ENCODE measurements at places on chromosomes 11 and 22.

GRCh38 chr11:126698576-126698975, 302.0 kb downstream of the KIRREL3 start:
- no peak for DNase-seq

- DNase-seq: no peak
Observed at GRCh38 chr11:9664276-9665171, 647 bp downstream of the SWAP70 start.

DNA sequence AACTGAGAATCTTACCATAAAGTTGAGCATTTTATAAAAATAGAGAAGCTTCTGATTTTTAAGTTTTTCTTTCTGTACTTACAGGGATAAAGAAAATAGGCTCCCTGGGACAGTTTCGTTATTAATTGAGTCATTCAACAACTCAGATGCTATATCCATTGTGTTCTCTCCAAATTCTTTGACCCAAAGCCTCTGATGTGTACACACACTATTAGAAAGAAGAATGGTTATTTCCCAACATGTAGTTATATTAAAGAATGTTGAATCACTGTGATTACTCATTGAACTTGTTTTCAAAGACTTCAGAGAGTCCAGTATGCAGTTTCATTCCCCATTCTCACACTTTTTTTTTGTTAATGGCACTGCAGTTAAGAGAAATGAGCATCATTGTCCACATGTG, 734.3 kb upstream of the ARHGAP42 start:
- peak; percentile 14 for DNase-seq

DNA sequence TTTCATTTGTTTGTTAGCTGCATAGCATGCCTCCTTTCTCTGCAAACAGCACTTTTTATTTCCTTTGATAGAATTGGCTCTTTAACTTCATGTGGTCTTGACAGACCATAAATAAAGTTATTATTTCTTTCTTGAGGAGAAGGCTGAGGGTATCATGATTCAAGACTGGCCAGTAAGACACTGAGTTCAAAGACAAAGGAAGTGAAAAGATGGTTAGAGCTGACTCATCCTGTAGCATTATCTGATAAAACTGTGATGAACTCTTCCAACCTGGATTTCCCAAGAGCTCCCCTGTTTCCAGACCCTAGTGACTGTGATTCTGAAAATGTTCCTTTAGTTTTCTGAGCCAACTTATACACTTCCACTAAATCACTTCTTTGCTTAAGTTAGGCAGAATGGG, 179.3 kb upstream of the FAT3 start:
- no peak for DNase-seq

GRCh38 chr11:82631722-82632630, 101.7 kb downstream of the FAM181B start:
- DNase-seq: peak; percentile 22

DNA sequence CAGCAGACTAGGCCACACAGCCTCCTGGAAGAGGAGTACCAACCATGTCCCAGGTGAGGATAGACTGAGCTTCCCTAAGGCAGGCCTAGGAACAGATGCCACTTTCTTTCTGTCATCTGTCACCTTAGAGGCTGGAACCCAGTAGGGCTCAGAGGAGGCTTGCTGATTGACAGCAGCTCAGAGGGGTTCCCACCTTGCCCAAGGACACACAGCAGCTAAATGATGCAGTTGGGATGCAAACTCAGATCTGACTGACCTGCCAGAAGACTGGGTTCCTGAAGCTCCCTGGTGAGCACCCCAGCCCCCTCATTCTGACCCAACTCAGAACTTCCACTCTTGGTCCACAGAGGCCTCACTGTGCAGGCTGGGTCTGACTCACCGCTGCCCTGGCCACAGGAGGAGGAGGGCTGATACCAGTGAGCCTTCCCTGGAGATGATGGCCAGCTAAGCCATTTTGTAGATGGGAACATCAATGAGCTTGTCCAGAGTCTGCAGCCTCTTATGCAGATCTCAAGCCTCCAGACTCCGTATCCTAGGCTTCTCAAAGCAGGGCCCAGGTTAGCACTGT, 14.0 kb downstream of the CAPN5 start:
- DNase-seq: no peak

- DNase-seq: peak; percentile 3
Observed at GRCh38 chr11:7246179-7246578, 5.5 kb upstream of the SYT9 start.

- no peak for DNase-seq
Observed at GRCh38 chr11:119744577-119744976, 15.6 kb upstream of the NECTIN1 start.

GRCh38 chr22:24752088-24752623, 22.4 kb downstream of the PIWIL3 start:
- no peak for DNase-seq

DNA sequence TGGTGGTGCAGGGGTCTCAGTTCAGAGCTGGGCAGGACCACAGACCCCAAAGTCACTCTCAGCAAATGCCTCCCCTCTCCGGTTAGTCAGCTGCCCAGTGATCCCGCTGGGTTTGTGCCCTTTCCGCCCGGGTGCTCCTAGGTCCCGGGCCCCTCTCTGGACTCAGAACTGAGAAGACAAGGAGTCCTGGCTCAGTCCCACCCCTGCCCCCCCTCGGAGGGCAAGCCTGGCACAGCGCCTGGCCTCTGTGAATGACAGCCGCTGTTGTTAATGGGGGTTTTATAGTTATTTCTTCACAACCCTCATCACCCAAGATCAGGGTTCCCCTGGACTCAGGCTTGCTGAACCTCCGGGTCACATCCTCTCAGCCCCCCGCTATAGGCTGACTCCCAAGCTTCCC, 47.6 kb downstream of the ELFN2 start:
- no peak for DNase-seq

DNA sequence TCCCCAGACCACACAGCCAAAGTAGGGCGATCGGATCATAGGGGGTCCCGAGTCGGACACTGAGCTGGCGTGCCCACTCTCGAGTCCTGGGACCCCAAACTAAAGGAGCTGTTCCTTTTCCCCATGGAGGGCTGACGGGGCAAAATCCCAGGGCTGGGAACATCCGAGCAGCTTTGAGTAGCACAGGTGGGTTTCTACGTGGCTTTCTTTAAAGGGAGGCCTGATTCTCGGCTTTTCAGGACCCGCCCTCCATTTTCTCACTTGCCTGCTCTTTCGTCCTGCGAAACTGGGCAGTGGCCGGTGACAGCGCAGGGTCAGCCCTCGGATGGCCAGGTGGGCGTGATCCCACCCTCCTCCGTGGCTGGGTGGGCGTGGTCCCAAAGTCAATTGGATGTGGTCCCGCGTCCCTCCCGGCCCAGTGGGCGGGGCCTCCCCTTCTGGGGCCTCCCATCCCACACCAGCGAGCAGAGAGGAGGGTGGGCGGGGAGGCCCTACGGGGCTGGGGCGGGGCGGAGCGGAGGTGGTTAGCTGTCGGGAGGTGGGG, 17.5 kb upstream of the TXNRD2 start:
- no peak for DNase-seq

DNA sequence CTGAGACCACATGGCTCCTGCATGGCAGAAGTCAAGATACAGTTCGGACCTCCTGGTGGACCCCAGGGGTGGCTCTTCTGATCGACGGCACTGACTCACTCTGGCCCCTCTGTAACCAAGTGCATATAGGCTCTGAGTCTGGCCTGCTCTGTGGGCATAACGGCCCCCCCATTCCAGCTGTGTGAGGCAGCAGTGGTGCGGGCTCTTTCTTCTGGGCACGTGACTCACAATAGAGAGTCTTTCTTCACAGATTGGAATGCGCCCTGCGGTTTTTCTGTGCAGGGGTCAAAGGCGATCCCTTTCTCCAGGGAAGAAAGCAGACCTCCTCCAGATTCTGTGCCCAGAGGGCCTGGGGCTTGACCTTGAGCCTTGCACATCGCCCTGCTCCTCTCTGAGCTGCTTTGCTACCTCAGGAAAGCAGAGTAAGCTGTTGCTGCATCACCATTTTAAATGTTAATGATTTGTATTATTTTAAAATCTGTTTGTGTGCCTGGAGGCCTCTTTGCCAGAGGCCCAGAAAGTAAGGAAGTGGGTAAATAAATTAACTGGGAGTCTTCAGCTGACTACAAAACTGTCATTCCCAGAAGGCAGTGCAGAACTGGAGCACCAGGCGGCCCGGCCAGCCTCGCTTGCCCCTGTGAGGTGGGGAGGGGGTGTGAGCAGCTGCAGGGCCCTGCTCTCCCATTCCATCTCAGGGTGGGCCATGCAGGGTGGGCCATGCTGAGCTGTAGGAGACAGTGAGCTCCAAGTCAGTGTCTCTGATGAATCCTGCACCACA, 199.0 kb downstream of the GRIK4 start:
- peak; percentile 34 for DNase-seq

DNA sequence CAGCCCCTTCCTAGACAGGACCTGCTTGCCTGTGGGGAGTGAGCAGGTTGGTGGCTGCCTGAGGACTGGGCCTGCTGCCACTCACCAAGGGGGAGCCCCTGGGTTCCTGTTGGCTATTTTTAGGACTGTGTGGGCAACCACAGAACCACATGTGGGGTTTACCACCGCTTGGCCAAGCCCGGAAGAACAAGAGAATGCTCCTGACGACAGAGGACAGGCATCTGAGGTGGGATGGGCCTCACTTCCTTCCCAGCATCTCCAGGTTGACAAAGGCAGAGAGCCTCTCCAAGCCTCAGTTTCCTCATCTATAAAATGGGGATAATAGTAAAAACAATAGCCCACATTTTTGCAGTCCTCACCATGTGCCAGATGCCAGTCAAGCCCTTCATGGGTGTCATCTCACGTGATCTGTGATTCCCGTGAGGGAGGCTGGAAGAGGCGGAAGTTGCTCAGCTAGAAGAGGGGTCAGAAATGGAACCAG, 43.6 kb downstream of the LRRC32 start:
- no peak for DNase-seq

- no peak for DNase-seq
Observed at GRCh38 chr11:99630629-99631028, 609.9 kb downstream of the CNTN5 start.

GRCh38 chr11:95688501-95689222, 100.9 kb downstream of the FAM76B start:
- no peak for DNase-seq

- no peak for DNase-seq
Observed at GRCh38 chr11:112634551-112634950, 326.7 kb upstream of the NCAM1 start.

- no peak for DNase-seq
Observed at GRCh38 chr11:34239465-34240149, 118.2 kb downstream of the ABTB2 start.

DNA sequence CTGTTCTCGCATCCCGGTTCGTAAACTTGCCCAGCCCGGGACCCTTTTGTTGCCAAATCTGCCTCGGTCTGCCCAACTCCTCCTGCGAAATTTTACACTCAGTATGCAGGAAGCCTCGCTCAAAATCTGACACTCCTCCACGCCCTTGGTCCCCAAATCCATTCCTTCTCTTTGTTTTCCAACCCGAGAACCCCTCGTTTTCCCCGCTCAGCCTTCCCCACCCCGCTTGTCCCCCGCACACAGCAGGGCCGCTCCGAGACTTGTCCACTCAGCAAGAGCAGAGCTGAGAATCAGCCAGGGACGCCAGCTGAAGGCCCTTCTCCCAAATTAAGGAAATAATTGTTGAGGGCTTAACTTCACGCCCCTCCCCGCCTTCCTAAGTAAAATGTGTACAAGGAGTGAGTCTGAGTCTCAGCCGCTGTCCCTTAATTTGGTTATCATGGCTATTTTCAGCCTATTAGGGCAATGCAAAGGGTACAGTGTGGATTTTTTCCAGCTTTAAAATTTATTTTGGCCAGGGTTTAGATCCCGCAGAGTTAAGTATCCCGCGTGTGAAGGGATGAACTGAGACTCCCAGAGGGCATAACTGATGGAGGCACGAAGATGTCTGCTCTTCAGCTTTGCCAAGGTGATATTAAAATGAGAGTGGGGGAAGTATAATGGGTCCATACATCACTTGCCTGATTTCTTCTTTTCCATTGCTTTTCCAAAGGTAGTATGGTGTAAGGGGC, 581 bp upstream of the FBXO3 start:
- no peak for DNase-seq

DNA sequence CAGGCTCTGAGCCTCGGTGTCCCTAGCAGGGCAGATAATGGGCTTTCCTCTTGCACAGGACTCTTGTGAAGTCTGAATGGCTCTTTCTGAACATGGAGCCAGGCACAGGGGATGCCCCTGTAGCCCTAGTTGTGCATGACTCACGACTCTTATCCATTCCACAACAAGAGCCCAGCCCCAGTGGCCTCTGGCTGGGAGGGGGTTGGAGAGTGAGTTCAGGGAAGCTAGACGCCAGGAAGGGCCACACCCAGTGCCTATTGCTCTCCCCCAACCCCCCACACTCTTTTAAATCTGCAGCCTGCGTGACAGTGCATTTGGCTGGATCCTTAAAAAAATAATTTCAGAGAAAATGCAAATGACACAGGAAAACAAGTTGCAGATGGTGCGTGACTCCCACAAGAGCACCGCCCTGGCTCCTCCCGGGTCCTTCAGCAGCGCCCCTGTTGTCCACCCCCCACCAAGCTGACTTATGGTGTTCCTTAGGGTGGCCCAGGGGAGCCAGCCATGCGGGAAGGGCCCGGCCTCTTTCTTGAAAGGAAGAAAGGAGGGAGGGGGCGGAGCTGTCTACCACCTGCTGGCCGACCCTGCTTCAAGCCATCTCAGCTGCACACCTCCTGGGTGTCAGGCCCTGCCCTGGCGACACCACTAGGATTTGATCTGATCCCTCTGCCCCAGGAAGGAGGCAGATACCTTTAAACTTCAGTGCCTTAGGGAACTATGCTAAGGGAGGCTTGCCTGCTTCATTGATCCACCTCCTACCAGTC, 74.7 kb downstream of the MN1 start:
- DNase-seq: no peak

DNA sequence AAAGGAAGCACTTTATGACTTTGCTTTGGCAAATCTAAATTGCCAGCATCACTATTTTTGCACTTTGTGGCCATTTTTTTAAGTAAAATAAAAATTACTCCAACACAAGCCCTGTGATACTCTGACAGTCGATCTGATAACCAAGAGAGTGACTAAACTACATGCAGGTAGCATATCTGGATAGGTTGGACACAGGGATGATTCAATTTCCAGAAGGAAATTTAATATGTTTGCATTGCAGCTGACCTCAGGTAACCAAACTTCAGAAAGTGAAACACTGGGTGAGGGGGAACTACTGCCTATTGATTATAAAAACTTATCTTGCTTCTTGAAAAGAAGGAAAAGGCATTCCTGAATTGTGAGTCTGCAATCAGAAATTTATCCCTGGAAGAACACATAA, 13.9 kb downstream of the OR5B3 start:
- no peak for DNase-seq
